ENCODE measurements at places on chromosomes 2 and 18.

DNA sequence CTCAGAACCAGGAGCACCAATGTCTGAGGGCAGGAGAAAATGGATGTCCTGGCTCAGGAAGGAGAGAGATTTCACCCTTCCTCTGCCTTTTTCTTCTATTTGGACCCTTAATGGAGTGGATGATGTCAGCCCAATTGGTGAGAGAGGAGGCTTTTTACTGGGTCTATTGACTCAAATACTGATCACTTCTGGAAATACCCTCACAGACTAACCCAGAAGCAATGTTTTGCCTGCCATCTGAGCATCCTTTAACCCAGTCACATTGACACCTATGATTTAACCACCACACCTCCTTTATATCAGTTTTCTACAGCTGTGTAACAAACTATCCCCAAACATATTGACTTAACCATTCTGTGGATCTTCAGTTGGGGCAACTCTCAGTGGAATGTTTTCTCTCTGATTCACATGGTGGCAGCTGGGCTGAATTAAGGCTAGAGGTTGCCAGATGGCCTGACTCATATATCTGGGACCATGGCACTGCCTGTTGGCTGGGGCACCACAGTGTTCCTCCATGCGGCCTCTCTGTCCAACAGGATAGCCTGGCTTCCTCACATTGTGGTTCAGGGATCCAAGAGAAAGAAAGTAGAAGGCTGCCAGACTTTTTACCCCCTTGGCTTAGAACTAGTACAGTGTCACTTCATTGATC lies 18.2 kb upstream of the MBOAT2 start:
- no peak for DNase-seq

- no peak for DNase-seq
Measured at GRCh38 chr18:49026501-49027373, 76.0 kb upstream of the SMAD7 start.

GRCh38 chr18:39672171-39672570 lies 2106.6 kb upstream of the CELF4 start:
- no peak for DNase-seq

GRCh38 chr2:207662203-207662602 lies 37.0 kb upstream of the METTL21A start:
- no peak for DNase-seq

GRCh38 chr2:177074099-177074710 lies 138.4 kb upstream of the HNRNPA3 start:
- no peak for DNase-seq

- no peak for DNase-seq
Measured at GRCh38 chr2:11257964-11258363, 86.5 kb downstream of the ROCK2 start.

GRCh38 chr2:43239981-43240765 lies 13.8 kb upstream of the ZFP36L2 start:
- DNase-seq: no peak

DNA sequence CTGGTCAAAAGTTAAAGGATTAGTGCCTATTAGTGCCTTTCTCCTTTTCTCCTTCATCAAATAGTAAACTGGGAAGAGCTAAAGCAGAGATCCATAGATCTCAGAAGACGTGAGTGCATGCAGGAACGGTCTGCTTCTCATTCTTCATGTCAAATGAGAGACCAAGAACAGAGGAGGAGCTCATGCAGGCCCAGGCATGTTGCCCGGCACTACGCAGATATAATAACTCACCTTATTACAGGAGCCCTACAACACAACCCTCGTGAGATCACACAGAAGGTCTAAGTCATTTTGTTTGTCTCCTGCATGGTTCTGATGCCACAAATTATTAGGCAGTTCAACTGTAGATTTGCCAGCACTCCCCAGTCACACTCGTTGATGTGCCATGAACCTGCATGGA lies 71.8 kb downstream of the CMPK2 start:
- no peak for DNase-seq

DNA sequence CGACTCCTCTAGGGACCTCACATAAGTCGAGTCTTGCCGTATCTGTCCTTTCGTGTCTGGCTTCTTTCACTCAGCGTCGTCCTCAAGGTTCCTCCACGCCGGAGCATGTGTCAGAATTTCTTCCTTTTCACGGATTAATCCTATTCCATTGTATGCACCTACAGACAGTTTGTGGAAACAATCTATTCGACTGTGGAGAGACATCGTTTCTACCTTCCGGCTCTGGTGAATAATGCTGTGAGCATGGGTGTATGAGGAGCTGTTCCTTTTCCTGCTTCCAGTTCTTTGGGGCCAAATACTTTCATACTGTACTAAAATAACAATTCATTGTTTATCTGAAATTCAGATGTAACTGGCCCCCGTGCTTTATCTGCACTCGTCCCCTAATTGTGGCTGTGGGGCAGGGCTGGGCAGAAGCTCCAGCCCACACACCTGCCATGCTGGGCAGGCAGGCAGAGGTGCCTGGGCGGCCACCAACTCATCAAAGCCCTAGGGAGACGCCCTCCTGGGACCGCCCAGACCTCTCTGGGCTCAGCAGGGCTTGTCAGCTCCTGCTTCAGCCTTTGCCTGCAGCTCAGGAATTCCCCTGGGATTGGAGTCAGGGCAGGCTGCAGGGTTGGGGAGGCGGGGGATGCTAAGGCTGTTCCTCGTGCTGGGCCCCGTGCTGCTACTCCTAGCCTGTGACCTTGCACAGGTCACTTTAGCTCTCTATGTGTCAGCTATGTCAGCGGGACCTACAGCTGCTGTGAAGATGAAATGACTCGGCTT lies 14.5 kb downstream of the GPC1 start:
- no peak for DNase-seq

DNA sequence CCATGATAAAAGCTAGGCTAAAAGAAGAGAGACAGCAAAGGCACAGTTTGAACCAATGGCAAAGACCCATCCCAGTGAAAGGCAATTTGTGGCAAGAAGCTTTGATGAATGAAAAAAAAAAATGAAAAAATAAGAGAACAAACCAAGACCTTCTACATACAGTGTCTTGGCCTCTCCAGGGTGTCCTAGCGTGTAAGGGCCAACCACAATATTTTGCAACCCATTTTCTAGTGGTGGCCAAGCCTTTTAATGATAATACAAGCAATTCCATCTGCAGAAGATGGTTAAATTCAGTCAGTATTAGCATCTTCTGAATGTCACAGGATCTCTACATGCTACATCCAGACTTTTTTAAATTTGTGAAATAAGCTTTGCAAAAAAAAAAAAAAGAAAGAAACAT lies 270.4 kb downstream of the LRATD1 start:
- no peak for DNase-seq

GRCh38 chr18:78726326-78727056 lies 253.1 kb upstream of the SALL3 start:
- DNase-seq: no peak

DNA sequence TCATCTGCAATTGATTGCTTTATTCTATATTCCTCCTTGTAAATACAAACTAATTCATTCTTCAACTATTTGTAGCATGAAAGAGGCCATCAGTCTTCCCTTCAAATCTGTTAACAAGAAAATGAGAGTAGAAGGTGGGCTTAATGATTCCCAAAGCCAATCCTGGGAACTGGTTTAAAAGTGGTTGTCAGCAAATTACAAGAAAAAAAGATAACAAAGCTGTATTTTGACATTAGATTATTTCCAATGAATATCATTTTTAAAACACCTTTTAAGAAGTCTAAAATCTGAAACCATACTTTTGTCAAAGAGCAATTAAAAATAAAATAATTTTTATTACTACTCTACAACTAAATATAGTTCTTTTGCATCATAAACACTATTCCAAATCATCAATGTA lies 139.2 kb downstream of the DYM start:
- DNase-seq: no peak

- no peak for DNase-seq
Measured at GRCh38 chr2:160110674-160111239, 48.3 kb upstream of the PLA2R1 start.

DNA sequence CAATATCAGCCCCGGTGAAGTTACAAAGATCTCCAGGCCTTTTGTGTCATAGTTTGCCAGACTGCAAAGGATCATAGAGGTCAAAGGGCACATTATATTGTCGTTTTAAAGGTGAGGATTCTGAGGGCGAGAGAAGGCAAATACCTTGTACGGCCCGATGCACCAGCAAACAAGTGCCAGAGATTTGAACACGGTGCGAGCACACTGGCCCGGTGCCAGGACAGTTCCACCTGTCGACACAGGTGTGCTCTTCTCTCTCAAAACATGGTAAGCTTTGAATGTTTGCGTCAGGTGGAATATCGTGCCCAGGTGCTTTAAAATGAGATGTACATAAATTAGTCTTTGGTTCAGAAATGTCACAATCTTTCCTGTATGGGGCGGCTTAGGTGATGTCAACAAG lies 776.1 kb upstream of the ID2 start:
- no peak for DNase-seq

- DNase-seq: no peak
Measured at GRCh38 chr2:190365499-190366204, 22.3 kb downstream of the INPP1 start.

- no peak for DNase-seq
Measured at GRCh38 chr2:217934321-217935131, 68.3 kb downstream of the TNS1 start.

DNA sequence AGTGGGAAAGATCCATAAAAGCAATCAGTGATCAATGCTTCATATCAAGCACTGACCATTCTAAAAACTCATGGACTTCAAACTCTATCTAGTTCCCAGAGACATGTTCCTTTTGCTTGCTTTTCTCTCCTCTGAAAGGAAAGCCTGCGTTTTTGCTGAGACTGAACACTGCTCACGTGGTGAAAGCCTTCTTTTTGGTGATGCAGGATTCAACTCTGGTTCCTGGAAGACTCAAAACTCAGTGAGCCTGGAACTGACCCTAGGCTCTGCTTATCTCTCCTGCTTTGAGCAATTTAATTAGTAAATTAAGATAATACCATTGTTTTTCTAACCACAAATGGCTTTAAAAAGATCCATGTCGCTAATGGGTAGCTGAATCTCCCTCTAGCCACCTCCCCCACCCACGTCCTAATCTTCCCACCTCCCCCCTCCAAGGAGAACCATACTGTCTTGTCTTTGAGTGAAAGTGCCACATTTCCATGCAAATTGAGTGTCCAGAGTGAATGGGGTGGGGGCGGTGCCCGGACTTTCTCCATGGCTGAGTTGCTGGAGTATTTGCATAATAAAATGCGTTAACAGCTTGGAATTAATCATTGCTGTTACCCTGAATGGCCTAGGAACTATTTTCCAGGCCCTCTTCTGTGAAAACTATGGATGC lies 130.5 kb downstream of the BCL11A start:
- no peak for DNase-seq

DNA sequence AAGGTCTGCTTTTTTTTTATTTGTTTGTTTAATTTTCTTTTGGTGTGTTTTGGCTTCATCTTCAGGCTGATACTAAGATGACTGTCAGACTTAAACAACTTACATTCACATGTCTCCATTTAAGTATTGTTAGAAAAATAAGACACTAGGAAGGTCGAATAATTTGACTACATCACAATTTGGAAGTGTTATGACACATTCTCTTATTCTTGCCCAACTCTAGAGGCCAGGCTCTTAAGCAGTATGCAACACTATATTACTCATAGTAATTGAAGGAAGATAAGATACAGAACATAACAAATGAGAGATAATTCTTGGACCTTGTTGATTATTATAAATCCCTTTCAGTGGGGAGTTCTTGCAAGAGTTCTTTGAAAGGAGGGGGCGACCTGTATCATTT lies 295.3 kb upstream of the COL3A1 start:
- DNase-seq: no peak

DNA sequence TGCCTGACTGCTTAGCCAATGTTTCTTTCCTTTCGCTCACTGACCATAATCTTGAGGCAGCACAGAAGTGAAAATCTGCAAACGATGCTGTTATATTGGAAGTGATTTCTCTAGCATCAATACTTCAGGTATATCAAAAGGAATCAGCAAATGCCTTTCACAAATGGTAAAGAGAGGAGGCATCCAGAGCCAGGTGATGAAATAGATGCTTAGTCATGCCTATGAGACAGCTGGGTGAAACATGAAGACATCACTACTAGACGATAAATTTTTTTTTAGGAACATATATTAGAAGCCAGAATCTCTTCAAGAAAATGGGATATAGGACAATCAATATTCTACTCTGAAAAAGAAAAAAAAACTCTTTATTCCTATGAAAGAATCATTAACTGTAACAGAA lies 249.2 kb upstream of the SLC39A10 start:
- DNase-seq: no peak

DNA sequence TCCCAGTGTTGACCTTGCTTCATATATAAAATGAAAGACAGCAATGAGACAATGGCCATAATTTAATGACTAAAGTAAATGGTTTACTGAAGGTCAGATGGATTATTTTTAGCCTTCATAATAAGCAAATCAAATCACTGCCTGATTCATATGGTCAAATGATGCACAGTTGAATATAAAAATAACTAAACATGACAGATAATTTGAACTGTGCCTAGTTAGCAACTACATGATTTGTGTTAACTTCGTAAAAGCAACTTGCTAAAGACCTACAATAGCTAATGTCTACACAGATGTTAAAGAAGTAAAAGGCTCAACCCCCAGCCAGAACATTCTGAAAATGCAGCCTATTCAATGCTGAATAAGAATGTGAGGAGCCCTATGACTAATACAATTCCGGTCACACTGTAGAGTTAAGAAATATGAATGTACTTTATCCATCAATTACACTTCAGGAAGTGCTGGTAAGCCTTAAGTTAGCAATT lies 590.8 kb upstream of the CDH2 start:
- DNase-seq: no peak

- DNase-seq: no peak
Measured at GRCh38 chr2:170831115-170831514, 14.4 kb downstream of the GAD1 start.

- DNase-seq: no peak
Measured at GRCh38 chr2:168194784-168195522, 52.4 kb downstream of the STK39 start.

GRCh38 chr2:109151519-109151918 lies 22.5 kb downstream of the SH3RF3 start:
- no peak for DNase-seq

DNA sequence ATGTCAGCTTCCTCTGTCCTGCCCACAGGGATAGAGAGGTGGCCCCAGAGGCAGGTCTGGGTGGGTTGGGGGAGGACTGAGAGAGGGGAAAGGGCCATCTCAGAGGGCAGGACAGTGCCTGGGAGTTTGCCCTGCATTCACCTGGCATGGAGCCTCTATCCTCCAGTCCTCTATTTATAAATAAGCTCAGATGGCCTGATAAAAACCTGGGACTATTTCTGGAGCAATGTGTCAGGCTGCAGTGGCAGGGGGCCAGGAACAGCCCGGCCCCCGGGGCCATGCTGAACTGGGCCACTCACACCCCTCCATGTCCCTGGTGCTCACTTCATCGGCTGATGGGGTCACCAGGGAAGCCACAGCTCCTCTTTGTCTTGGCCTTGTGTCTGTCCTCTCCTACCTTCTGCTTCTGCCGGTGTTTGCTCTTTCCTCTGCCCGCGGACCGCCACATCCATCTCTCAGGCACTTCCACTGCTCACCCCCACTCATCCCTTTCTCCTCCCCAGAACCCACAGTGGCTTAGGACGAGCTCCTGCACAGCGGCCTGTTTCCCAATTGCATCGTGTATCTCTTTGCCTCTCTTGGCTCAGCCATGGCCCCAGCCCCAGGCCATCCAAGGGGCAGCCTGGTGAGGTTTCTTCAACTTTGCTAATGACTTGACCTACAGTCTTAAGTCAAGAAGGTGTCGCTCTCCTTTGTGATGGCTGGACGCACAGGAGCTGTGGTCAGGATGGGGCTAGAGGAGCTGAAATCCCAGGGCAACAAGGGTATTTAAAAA lies 38.8 kb downstream of the SCTR start:
- DNase-seq: no peak

- no peak for DNase-seq
Measured at GRCh38 chr18:13568443-13569392, 157.6 kb downstream of the FAM210A start.

- no peak for DNase-seq
Measured at GRCh38 chr2:19409046-19409445, 50.6 kb upstream of the OSR1 start.

GRCh38 chr2:179536185-179536584 lies 271.6 kb upstream of the SESTD1 start:
- DNase-seq: no peak

All from esophagus squamous epithelium (tissue), 5 donors.